CD4-positive, CD25-positive, alpha-beta regulatory T cell (primary cell): ENCODE measurements at places on chromosomes 3 and 15.
A peak's percentile ranks its signal among the peaks of the same experiment; 100 is the strongest.

GRCh38 chr3:39467394-39468107 is at the start of gene MOBP:
TSS of gene MOBP (plus strand) at chr3:39467680. CDS start at chr3:39502070, 34,390 bp downstream.
- no peak for DNase-seq

DNA sequence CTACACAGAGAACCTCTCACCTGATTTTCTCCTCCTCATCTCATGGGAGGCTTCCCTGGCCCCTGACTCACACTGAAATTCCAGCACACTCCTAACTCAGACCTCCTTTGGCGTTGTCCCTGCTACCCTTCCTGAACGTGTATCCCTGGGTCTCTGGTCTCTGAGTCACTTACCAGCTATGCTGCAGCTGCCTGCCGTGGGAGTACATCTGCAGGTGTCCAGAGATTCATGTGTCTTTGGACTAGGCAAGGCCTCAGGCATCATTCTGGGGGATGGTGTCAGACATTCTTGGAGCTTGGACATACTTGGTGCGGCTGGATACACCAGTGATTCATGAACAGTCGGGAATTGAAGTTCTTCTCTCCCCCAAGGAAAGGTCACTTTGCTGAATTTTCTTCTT is 148.8 kb upstream of the TRIM42 start:
- DNase-seq, result no peak

- DNase-seq, result no peak
Observed at GRCh38 chr3:150030841-150031240, 60.1 kb upstream of the PFN2 start.

DNA sequence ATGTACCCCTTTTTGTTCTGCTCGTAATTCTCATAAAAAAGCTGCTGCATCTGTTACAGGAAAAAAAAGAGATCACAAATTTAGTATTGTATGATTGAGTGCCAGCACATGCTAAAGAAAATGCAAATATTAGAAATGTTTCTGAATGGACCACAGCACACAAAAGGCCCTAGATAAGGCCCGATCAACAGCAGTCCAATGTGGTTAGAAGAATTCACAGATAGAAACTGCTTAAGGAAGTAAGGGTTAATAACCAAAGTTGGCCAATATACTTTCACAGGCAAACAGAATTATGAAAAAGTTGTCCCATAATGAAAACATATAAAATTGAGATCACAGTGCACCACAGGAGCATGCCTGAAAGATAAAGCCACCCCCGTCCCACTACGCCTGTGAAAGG is 72.9 kb downstream of the CHSY1 start:
- DNase-seq, result no peak

- DNase-seq, result no peak
Observed at GRCh38 chr3:194586836-194587235, 46.4 kb downstream of the TMEM44 start.

DNA sequence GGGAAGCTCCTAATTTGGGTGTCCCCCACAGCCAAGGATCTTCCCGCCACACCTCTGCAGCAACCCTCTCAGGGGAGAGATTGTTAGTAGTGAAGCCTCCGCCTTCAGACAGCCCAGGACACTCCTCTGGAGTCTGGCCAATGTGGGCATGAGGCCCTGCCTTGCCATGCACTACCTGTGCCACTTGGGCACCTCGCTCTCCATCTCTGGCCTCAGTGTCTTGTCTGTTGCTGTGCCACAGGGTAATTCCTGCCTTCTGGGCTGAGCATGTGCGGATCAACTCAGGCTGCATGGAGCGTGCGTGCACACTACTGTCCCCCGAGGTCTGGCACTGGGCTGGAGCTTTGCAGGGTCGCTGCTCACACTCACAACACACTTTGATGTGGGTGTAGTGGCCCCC is 7.9 kb upstream of the MESP1 start:
- DNase-seq, result no peak

DNA sequence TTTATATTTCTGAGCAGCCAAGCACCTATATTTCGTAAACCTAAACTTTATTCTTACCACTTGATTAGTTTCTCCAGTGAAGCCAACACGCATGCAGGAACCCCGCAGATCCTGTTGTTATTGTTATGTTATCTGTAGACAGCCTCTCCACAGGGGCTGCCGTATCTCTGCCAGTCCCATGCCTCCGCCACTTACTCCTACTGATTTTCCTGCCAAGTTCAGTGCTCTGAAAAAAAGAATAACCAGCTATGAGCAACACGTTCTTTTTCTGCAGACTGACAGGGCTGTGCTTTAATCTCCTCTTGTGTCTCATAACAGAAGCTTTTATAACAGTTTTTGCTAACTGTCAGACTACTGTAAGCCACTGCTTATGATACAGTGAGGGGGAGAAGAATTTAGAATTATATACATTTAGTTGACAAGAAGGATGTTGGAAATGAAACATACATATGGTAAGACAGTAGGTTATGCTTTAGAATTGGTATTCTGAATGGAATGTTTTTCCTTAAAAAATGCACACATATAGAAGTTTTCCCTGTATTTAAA is 347.4 kb downstream of the SI start:
- DNase-seq, result no peak

GRCh38 chr15:85129881-85130280 is 148.2 kb downstream of the PDE8A start:
- DNase-seq, result no peak

DNA sequence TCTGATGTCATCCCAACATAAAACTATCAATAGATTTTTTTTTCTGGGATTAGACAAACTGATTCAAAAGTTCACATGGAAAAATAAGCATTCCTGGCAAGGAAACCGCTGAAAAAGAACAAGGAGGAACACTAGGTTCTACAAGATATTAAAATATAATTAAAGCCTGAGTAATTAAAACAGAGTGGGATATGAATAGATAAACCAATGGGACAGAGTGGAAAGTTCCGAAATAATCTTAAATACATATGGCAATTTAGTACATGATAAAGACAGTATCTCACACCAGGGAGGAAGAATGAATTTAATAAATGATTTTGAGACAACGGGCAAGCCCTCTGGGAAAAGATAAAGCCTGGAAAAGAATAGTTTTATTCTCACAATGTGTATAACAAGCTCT is 4.7 kb downstream of the GLDN start:
- DNase-seq, result no peak

DNA sequence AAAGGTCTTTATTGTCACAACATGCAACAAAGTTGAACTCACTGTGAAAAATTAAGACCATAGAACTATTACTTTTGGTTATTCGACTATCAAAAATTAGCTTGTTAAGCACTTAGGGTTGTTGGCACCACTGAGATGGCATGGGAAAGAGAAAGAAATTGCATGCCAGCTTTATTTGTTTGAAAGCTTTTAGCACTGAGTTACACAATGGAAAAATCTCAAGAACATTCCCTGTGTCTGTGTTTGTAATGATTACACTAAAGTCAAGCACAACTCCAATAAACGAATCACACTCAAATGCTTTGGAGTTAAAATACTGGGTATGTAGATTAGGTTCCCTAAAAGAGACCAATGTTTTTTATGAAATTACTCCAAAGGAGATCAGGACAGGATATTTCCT is 158.6 kb upstream of the COL8A1 start:
- DNase-seq, result no peak

GRCh38 chr3:104032283-104032682 is 1334.4 kb upstream of the ALCAM start:
- DNase-seq, result no peak

DNA sequence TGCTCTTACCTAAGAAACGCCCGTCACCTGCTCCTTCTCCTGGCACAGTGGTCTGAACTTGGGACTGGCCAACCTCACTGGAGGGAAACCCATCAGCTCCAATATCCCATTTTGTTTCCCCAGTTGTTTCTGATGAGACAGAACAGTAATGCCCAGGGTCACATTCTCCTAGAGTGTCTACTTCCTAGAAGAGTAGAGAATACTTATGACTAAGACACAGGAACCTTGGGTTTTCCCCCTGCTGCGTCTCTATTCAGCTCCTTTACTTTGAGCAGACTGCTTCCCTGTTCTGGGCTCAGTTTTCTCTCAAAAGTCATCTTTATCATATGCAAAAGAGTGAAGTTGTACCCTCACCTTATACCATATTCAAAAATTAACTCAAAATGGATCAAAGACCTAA is 79.4 kb downstream of the POLR2M start:
- DNase-seq, result no peak

- no peak for DNase-seq
Observed at GRCh38 chr3:133830071-133830470, 24.5 kb downstream of the SRPRB start.

DNA sequence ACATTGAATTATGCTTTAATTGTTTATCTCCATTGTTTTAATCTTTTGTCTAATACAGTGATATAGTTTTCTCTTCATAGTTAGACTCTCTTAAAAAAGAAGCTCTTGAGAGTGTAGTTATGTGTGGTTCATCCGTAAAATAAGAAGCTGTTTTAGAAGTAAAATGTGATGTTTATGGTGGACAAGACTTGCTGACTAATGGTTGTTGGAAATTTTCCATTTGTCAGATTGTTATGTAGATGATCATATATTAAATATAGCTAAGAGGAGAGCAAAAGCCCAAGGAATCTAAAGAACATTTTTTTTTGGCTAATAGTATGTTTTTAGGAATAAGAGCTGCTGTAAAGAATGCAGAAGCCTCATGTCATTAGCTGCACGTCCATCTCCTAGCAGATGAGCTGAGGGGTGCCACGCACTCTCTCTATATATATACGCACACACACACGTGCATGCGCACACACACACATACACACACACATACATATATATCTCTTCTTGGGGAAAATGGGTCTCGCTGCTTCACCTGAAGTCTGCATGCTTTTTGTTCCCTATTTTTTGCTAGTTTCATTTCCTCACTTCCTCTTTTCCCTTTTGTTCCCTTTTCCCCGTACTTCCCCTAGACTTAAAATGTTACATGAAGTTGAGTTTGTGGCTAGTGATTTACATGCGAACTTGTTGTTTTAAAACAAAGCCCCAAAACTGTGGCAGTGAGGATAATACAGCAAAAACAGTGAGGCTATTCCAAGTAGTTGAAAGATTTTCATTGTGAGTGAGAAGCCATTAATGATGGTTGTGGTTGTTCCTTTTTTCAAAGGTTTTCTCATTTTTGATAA is 107.8 kb downstream of the MBNL1 start:
- no peak for DNase-seq

- DNase-seq, result no peak
Observed at GRCh38 chr3:50930371-50931208, 255.9 kb downstream of the DOCK3 start.

GRCh38 chr3:69761896-69762767 is 22.9 kb downstream of the MITF start:
- DNase-seq, result no peak

- no peak for DNase-seq
Observed at GRCh38 chr15:36185438-36185837, 394.0 kb upstream of the CDIN1 start.

GRCh38 chr3:45642731-45643152 is 46.5 kb upstream of the SACM1L start:
- DNase-seq, result no peak

DNA sequence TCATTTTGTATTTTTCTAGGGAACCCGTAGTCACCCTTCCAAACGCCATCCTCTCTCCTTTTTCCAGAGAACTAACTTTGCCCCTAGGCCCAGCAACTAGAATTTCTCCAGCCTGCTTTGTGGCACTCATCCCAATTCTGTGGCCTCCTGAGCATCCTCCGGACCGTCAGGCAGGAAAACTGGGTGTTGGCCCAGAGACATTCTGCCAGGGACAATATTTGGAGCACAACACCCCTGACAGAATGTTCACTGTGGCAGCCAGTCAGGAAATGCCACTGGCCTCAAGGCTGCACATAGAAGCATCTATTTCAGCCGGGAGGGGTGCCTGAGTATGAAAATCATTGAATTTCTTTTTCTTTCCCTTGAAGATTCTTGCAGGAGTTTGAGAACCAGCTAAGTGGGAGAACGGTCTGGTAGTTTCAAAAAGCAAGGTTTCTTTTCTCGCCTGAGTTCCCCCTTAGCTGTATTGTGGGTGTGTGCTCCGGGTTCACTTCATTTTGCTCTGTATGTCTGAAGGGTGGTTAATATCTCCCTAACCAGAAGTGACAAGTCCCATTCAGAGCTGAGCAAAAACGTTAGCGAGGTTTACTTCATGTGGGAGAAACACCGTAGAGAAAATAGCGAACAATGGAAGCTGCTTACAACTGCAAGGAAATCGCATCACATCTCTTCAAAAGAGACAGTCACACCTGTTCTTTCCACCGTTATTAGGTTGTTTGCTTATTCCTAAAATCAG is 108.1 kb upstream of the TPM1 start:
- DNase-seq, result no peak

DNA sequence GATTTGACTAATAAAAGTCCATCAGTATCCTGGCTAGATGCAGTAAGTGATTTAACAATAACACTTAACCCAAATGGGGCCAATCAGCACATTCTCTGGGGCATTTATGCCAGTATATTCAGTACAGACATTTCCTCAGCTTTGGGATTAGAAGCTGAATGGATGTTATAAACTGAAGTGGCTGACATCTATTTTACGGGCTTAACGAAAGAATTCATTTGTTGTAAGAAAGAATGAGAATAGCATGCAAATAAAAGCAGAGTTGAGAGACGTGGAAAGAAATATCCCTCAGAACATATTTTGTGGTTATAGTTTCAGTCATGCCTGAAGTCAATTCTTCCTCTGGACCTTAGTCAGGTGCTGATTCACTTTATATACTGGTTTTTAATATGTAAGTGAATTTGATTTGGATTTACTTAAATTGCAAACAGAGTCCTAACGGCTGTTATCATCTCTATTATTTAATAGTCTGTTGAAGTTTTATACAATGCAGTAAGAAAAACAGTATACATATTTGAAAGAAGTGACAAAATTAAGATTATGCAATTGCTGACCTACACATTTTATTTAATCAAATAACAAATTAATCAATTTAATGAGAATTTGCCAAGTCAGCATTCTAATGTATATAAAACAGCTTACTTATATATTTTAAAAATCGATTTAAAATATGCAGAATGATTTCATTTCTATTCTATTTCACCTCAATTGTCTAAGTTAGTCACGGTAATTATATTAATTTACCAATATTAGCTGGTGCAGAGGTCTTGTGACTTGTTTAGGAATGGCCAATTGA is 513.9 kb upstream of the CADM2 start:
- DNase-seq, result no peak

GRCh38 chr3:37475435-37475834 is 301.1 kb upstream of the LRRFIP2 start:
- DNase-seq, result no peak

- DNase-seq, result no peak
Observed at GRCh38 chr15:61051569-61052031, 177.5 kb downstream of the RORA start.

DNA sequence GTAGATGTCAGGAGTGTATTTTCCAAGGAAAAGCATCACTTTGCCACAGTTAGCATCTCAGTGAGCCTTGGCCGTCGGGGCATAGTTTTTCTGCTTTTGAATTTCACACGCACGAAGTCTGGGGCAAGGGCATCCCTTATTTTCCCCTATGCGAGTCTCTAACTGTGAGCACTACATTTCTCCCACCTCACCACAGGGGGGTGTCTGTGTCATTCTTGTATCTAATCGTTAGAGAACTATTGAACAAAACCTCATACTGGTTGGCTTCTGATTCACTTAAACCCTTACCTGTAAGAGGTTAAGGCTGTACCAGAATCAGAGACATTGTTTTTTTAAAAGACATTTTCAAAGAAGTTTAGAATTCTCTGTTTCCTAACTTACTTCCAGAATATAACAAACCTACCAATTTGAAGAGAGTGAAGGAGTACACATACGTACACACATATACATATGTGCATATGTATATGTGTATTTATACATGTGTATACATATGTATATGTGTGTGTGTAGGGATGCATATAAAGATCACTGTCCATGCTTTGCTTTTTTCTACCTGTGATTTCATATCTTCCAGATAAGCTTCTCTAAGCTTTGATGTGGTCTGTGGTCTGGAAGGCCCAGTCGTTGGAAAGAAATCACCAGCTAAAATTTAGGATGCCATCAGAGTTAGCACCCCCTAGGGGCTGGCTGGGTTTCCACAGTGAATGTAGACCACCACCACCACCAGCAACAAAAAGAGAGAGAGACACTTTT is 49.4 kb downstream of the MYZAP start:
- DNase-seq, result peak; percentile 15
